AG10803 (cell line): ENCODE measurements at places on chromosomes 1 and 21.

GRCh38 chr1:69511426-69512192, 56.1 kb upstream of the LRRC7 start:
- peak; percentile 70 for DNase-seq

DNA sequence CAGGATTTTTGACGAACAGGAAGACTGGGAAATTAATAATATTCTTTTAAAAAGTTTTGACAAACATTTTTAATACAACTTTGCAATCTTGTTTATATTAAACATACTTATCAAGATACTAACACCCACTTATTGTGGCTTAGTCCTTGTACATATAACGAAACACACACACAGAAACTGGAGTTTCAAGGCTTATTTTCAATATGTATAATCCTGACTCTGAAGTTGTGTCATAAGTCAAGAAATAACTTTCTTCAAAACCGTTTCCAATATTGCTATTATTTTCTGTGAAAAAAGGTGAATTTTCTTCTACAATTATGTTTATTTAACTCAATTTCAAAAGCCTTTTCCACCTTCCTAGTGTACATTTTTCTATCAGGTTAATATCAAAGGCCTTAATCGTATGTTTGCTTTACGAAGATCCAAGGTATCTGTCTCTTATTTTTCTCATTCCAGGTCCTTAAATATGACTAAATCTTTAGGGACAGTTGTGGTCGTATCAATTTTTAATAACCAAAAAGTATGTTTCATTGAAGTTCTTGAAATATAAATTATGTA, 1.8 kb downstream of the CDKN2C start:
- no peak for DNase-seq

GRCh38 chr1:204319462-204319861, 40.3 kb downstream of the PLEKHA6 start:
- DNase-seq: peak; percentile 90

- no peak for DNase-seq
Observed at GRCh38 chr1:54317084-54317483, 89.1 kb downstream of the SSBP3 start.
